ENCODE measurements at places on chromosomes 16 and 17.

DNA sequence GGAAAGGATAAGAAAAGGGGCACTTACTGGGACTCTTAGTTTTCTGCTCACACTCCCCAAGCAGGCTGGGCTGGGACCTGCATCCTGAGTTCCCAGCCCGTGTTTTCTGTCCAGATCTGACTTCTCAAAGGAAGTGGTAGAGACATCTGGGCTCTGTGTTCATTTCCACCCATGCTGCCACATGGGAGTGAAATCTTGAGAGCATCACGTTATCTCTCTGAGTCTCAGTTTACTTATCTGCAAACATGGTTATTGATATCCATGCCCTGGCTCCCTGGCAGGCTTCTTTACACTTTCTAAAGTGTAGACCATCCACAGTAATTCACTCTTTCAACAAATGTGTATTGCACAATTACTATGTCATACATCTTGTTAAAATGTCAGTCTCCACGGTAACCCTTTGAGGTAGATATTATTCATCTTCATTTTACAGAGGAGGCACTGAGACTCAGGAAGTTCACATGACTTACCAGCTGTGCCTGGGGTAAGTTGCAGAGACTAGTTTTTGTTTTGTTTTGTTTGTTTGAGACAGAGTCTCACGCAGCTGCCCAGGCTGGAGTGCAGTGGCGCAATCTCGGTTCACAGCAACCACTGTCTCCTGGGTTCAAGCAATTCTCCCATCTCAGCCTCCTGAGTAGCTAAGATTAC, 3.4 kb downstream of the ZNF688 start:
- no peak for DNase-seq

GRCh38 chr17:42698736-42699414, 16.5 kb downstream of the CNTNAP1 start:
- peak; percentile 40 for DNase-seq

DNA sequence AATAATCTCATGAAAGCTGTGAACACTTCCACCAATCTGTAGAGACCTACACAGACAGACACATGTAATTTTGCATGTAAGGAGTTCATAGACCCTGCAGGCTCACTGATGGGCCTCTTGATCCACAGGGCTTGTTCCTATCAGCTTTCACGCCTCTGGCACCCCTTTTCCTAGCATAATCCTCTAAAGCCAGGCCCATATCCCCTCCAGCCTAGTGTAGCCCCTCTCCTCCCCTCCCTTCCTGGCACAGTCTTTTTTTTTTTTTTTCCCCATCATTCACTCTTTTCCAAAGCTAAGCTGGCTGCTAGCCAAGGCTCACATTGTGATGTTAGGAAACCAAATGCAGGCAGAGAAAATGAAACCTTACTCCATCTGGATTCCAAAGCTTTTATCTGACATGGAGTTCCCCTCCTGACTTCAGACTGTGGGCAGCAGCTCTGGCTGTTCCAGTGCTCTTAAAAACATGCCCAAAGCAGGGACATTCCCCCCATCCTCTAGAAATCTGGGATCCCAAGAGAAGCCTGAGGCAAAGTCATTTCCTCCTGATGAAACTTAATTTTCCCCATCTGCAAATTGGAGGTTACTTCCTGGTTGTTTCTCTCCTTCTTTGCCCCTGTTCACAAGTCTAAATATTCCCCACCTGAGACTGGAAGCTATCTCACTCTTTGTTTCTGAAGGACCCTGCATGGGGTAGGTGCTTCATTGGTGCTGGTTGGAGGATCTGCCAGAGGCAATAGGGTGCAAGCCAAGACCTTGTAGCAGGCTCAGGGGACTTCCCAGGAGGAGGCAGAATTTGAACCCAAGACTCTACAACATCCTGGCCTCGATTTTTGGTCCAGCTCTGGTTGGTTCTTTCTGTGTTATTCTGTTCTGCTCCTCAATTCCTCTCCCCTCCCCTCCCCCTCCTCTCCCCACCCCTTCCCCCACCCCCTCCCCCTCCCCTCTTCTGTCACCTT, 9.9 kb upstream of the CCL5 start:
- DNase-seq: peak; percentile 22

GRCh38 chr17:68011199-68011665, 15.0 kb upstream of the C17orf58 start:
- no peak for DNase-seq

DNA sequence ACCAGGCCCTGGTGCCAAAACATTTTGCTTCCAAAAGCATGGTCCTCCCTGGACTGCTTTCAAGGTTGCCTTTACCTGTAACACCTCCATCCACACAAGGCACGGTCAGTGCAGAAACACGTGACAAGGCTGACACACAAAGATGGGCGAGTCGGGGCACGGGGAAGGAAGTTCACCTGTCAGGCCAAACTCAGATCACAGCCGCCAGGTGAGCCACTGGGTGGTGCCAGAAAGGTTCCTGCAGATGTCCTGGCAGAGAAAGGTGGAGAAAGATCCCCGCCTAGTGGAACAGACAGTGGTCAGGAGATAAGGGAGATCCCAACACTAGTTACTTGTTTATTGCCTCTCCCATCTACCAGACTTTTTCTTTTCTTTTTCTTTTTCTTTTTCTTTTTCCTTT, 155.3 kb downstream of the AIPL1 start:
- DNase-seq: no peak

GRCh38 chr17:1562176-1562643, 382 bp downstream of the PITPNA start:
- DNase-seq: no peak

DNA sequence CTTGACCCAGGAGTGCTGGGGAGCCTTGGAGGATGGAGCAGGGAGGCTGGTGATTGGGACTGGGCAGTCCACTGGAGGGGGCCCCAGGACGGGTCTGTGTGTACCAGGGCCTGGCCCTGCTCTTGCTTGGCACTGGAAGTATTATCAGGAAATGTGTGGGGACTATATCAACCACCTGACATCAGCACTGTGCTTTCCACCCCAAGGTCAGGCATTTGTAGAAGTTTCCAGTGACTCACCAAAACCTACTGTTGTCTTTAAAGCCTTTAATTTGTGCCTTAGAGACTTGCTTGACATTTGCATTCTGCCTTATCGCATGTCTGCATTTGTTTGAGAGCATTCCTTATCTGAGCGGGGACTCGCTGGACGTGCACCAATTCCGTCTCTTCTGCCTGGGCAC, 323.1 kb downstream of the FOXL1 start:
- DNase-seq: no peak

DNA sequence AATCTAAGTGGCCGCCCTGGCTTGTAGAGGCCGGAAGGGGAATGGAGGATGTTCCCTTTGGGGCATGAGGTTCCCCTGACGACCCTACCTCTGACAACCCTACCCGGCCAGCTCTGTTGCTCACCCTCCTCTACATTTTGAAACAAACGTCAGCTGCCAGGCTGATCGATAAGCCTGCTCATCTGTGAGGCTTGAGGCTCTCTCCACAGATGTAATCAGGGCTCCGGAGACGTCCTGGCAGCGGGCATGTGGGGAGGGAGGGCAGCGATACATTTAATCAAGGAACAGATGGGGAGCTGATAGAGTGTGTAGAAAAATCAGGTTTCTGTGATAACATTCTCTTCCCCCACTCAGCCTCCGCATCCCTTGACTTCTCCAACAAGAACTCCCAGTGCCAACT, 212.3 kb upstream of the SDK2 start:
- no peak for DNase-seq

GRCh38 chr17:19717031-19717360, 612 bp upstream of the SLC47A2 start:
- DNase-seq: no peak

GRCh38 chr17:19945009-19945626, 32.5 kb downstream of the AKAP10 start:
- no peak for DNase-seq

- DNase-seq: no peak
These were observed 19.1 kb upstream of the CHST6 start for GRCh38 chr16:75514296-75514695.

- DNase-seq: no peak
These were observed 78.6 kb downstream of the MRM1 start for GRCh38 chr17:36679815-36680467.

- no peak for DNase-seq
These were observed 3.0 kb downstream of the ARHGDIA start for GRCh38 chr17:81867991-81868673.

DNA sequence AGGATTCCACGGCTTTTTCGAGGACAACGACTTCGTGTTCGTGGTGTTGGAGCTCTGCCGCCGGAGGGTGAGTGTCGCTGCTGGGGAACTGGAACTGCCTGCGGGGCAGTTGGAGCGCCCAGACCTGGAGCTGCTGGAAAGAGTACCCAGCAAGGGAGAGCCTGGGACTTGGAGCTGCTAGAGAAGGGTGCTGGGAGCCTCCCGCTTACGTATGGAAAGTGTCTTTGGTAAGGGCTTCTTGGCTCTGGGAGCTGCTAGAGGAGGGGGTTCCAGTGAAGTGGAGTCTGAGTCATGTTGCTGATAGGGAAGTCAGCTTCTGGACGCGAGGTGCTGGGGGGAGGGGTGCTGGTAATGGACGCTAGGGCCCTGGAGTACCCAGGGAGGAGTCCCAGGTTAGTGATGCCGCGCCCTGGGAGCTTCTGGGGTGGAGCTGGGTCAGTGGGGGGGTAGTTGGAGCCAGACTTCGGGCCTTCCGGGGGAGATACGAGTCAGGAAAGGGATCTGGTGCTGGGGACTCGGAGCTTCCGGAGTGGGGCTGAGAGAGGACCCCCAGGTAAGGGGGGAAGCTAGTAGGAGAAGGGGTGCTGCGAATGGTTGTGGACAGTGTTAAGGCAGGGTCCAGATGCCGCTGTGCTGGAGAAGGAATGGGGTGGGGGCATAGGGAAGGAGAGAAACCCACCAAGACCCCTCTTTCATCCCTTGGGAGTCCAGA, 741 bp downstream of the PLK1 start:
- no peak for DNase-seq

- no peak for DNase-seq
These were observed 34.5 kb upstream of the CLEC18B start for GRCh38 chr16:74455619-74456289.

DNA sequence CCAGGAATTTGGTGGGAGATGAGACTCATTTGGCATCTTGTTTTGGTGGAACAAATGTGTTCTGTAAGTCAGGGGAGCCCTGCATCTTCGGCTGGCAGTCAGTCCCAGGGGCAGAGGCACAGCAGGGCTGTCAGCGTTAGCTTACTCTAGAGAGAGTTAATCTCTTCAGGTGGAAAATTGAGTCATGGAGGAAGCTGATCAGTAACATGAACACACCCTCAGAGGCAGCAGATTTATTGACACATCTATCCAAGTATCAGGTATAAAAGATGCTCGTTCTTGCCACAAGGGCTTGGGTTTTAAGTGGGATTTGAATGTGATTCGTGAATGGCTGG, 55.2 kb downstream of the EPN2 start:
- no peak for DNase-seq

DNA sequence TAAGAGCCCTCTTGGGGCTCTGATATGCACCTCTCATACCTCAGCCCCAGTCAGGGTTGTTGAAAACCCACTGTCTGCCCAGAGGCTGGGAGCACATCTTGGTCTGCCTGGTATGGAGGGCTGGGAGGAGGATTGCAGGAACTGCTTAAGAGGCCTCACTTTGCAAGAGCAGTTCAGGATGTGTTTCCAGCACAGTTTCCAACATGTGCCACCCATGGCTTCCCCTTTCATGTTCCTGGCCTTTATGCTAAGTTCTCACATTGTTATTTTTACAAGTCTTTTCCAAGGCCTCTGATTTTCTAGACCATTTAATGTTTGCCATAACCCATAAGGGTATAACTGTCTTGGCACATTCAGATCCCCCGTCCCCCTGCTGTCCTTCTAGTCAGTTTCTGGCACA, 155.4 kb downstream of the WWOX start:
- no peak for DNase-seq

GRCh38 chr17:65557349-65558310, 3.8 kb downstream of the AXIN2 start:
- no peak for DNase-seq

DNA sequence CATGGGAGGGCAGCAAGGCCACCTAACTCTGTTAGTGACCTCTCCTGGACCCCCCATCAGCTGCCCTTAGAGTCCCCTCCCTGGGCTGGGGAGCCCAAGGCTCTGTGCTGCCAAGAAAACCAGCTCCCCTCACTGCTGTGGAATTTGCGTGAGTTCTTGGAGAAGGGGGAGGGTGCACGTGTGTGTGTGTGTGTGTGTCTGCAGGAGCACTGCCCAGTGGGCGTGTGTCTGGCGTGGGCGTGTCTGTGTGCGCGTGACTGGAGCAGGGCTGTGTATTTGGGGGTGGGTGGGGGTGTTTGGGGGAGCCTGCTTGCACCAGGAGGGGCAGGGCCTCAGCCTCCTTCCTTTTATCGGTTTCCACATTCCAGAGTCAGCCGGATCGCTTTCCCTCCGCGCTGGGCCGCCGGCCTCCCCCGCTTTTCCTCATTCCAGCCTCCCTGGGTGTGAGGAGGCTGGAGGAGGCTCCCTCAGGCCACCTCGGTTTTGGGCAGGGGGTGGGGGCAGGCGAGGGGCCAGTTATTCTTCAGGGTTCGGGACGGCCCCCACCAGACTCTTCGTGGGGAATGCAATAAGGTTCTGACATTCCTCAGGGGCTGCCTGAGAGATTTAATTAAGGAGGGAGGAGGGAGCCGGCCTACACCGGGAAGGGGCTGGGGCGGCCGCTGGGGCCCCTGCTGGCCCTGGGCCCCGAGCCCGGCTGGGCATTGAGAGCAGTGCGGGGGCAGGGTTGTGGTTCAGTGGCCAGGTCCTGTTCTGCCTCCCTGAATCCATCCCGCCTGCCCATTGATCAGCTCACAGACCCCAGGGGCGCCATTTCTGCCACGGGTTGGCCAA, 2.5 kb downstream of the VASN start:
- peak; percentile 77 for DNase-seq

- DNase-seq: no peak
These were observed 19.6 kb downstream of the GLP2R start for GRCh38 chr17:9845306-9845705.

DNA sequence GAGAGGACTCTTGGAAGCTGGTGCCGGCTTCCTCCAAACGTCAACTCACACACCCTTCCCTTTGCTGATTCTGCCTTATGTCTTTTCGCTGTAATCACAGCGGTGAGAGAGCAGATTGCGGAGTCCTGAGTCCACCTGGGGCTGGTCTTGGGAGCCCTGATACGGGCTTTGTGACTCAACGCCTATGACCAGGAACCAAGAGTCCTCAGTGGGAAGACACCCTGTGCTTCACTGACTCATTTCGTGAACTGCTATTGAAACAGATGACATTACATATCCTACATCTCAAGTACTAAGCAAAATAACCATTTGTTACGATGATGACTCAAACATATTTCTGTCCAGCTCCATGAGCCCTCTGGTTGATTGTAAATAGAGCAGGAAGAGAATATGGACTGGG, 90.7 kb upstream of the CREBBP start:
- no peak for DNase-seq

- peak; percentile 33 for DNase-seq
These were observed 77.0 kb upstream of the AXIN2 start for GRCh38 chr17:65638221-65638975.

Measured in muscle of back (tissue), 13 donors.